ENCODE measurements at places on chromosomes 6 and 20.

GRCh38 chr6:45504947-45505346 is 127.2 kb upstream of the SUPT3H start:
- DNase-seq, result peak; percentile 43

DNA sequence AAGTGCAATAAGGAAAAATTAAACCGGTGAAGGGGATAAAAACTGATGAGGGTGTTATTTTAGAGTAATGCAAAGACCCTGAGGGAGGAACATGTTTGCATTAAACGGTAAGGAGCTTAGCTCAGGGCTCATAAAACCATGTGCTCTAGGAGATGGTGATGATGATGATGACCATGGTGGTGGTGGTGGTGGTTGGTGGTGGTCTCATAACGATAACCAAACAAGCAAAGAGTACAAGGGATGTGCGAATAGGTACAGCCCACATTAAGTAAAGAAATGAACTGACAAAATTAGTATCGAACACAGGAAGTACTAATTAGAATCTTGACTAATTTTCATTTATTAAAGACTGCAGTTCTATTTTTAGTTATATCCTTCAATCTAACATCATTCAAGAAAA is 139.1 kb downstream of the ATXN1 start:
- DNase-seq, result no peak

DNA sequence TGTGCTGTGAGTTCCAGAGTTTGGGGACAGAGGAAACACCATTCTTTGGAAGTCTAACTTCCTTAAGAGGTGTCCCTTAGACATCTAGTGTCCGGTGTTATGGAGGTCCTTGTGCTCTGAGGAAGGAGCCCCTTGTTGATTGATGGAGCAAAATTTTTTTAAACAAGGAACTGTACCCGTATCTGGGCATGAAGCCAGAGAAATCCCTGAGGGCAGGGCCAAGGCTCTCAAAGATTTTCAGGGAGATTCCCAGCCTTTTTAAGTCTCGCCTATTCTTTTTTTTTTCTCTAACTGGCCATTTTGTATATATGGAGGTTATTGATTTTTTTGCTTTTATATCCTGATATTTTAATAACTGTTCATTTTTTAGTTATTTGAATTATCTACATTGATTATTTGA is 45.9 kb downstream of the TRIM38 start:
- DNase-seq, result no peak

DNA sequence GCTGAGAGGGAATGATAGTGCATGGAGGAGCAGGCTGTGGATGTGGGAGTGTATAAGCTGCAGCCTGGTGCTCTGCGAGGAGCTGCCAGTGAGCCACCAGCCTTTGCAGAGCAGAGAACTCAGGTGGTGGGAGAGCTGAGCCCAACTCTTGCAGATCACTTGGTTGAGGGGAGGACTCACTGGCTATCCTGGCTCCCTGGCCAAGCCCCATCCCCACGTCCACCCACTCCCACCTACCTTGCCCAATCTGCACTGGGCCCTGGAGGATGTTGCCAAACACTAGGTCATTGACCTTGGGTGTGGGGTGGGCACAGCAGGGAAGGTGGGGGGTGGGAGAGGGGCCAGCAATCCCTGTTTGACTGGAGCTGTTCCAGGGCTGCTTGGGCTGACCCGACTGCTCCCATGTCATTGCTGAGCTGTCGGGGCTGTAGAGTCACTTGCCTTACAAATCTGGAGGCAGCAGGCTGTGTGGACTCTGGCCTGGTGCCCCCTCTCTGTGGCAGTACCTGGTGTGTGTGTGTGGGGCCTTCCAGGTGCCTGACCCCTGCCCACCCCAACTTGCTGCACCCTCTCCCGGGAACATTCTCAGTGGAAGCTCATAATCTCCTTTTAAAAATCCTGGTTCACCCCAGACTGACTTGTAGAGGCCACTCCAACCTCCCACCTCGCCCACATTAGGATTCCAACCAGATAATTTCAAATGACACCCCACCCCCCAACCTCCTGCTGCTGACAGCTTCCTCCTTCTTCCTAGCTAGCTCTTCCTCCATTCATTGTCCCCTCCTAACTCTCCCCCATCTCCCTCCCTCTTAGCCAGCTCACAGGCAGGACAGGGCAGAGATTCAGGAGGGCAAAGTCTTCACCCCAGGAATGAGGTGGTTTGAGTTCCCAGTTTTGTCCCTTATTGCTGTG is 162.3 kb downstream of the MRPL14 start:
- no peak for DNase-seq

GRCh38 chr20:50652702-50653294 is 38.5 kb downstream of the RIPOR3 start:
- no peak for DNase-seq

DNA sequence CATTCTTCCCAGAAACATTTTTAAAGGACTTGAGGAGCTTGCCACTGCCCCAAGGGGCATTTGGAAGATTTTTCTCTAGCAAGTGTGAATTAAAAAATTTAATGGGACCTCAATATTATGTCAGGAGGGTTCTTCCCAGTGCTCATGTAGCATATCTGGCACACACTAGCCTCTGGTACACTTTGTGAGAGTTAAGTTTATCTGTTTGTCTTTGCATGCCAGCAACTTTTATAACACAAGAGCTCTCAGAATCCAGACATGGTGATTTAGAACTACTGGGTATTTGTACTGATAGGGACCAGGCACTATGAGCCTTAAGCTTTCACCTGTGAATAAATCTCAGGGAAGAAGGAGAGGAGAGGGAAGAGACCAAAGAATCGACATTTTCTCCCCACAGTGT is 12.9 kb downstream of the SPINT3 start:
- DNase-seq, result no peak

- DNase-seq, result no peak
Observed at GRCh38 chr20:59064214-59064722, 21.7 kb upstream of the PRELID3B start.

- DNase-seq, result peak; percentile 98
Observed at GRCh38 chr6:19836799-19837510, at the start of gene ID4. TSS of gene ID4 (plus strand) at chr6:19837370. CDS start at chr6:19837755, 385 bp downstream.

GRCh38 chr6:34506718-34507117 is 40.8 kb downstream of the PACSIN1 start:
- DNase-seq, result no peak
